ENCODE measurements at places on chromosomes 5 and 9.

- no peak for DNase-seq
Measured at GRCh38 chr5:179841621-179842020, 17.0 kb downstream of the MRNIP start.

GRCh38 chr5:150326707-150327106 lies 24.0 kb upstream of the ARSI start:
- DNase-seq: no peak

DNA sequence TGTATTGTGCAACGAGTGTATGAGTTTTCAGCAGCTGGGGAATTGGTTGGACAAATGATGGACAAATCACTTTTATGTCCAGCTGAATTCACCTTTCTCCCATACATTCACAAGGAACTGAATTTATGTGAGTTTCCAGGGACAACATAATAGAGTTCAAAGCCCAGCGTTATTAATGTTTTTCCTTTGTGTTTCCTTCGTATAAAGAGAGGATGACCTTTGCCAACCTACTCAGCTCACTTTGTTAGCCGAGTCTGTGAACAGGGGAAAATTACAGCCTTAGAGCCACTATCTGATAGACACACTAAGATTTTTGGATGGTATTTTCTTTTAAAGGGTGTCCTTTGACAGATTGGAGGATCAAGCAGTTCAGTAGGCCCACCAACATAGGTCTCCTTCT lies 352.5 kb downstream of the KIF4B start:
- DNase-seq: no peak

DNA sequence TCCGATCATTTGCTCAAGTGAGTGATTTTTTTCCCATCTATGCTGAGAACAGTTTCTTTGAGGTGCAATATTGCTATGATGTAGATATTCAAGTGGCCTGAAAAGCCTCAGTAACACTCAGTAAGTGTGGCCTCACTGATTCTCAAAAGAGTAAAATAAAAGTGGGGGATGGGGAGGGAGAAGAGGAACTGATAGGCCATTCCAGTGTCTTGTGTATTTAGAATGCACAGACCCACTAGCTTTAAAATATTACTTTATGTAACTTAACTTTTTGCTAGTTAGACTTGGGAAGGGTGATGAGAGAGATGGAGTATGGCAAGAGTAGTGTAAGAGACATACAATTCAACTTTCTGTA lies 79.5 kb upstream of the ZNF608 start:
- no peak for DNase-seq

GRCh38 chr5:175671013-175671412 lies 13.1 kb downstream of the HRH2 start:
- DNase-seq: no peak

- DNase-seq: no peak
Measured at GRCh38 chr9:33166231-33167083, 679 bp downstream of the B4GALT1 start.

GRCh38 chr5:135487839-135488514 lies 35.8 kb upstream of the TIFAB start:
- DNase-seq: no peak

DNA sequence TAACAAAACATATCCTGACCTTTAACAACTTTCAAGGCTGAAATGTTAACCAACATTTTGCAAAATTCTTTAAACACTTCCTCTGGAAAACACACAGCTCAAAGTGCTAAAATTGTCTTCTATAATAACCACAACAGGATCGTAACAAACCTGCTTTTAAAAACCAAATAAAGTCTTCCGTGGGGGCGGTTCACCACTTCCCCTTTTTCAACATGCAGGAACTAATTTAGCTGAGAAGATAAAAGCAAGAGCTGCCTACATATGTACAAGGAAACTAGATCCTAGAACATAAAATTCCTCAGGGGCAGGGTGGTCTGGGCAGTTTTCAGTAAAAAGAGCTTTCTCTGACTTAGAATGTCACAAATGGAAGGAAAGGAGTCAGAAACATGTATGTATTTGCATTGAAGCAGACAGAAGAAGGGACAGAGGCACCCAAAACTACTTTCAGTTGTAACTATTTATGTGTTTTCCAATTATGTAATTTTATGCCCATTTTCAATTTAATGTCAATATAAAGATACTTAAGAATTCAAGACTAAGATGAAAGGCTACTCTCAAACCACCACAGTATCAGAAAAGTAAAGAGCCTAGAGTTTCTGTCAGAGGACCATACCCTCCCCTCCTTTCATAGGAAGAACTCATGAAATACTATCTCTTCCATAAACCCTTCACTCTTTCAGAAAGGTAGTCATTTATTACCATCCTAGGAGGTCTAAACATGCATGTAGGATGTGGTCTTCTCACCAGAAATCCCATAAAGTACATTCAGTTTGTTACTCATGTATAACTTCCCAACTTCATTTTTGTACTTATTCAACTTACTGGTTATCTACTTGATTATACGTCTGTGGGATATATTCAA lies 185.9 kb upstream of the RASA1 start:
- no peak for DNase-seq

DNA sequence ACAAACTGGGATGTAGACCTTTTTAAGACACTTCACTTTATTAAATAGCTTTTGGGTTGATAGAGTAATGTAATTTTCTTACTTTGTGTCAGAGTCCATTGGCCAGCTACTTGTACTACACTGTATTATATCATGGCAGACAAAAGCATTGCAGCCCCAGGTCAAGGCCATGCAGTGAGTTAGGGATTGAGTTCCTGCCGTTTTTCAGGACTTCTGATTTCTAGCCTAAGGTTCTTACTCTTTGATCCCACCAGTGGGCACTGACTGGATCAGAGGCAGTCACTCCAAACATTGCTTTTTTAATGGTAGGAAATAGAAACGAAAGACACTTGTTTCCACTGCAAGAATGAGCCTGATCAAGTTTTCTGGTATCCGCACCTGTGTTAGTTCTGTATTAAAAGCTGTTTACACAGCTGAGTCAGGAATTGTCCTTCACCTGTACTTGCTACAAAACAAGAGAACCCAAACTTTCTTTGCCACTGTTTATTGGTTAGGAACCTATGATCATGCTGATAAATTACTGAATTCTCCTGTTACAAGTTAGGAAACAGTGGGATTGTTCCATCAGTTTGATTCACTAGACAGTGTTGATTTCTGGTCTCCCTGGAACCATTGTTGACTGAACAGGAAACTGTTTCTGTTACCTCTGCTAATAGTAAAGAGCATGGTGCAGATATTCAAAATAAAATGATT lies 22.1 kb downstream of the LRRC70 start:
- peak; percentile 54 for DNase-seq

DNA sequence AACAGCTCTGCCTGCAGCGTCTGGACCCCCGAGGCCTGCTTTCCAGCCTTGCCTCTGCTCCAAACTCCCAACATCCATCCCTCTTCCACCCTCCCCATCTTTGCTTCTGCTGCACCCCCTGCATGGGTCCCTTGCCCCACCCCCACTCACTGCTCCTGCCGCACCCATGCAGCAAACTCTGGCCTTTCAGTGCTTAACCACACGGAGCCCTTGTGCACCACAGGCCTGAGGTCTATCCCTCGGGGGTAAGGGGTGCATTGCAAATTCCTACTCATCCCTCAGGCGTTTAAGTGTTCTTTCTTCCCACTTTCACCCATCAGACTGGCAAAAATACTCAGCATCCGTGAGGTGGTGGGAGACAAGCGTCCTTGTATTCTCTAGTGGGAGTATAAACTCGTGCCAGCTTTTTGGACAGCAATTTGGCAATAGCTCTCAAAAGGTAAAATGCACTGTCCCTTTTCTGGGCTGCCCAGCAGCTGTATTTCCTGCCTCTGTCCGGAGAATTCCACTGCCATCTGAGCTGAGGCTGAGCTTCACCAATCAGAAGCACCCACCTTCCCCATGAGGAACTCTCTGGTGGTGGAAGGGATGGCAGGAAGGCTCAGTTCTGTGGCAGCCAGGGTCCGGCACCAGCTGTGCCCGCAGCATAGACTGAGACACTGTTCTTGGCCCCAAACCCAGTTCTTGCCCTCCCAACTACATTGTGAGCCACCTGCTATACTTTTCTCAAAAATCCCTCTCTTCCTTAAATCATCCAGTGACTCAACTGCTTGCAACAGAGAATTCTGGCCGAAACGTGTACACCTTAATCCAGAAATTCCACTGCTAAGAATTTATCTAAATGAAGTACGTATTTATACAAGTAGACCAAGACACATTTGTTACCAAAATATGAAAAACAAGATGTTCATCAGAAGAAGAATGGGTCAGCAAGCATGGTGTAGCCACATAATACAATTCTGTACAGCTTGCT lies 15.0 kb downstream of the PSMB7 start:
- no peak for DNase-seq

GRCh38 chr5:109388407-109388806 lies 21.4 kb downstream of the PJA2 start:
- DNase-seq: no peak

DNA sequence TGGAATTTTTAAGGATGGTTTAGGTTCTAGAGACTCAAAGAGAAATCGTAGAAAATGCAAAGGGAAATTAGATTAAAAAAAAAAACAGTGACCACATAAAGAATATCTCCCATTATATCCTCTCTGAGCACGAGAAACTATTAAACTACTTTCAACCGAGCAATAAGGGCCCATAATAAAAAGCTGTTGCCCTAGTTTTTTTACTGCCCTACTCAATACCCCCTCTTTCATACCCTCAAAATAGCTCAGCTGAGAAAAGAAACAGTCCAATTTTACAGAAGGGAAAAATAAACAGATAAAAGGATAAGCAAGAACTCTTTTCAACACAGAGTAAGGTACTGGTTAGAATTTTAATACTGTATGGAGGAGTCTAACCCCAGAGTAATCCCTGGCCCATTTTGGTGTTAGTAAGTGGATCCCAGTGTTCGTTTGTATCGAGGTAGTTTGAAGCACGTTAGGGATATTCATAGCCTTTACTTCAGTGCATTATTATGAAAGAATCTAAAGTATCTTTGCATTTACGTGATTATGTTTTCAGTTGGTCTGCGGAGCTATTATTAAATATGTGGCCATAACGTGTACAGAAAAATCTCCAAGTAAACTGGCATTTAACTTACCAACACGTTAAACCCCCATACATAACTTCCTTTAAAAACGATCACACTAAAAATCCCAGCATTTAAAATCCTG lies 980 bp upstream of the RHOBTB3 start:
- peak; percentile 8 for DNase-seq

- no peak for DNase-seq
Measured at GRCh38 chr5:77957516-77957915, 181.4 kb upstream of the TBCA start.

DNA sequence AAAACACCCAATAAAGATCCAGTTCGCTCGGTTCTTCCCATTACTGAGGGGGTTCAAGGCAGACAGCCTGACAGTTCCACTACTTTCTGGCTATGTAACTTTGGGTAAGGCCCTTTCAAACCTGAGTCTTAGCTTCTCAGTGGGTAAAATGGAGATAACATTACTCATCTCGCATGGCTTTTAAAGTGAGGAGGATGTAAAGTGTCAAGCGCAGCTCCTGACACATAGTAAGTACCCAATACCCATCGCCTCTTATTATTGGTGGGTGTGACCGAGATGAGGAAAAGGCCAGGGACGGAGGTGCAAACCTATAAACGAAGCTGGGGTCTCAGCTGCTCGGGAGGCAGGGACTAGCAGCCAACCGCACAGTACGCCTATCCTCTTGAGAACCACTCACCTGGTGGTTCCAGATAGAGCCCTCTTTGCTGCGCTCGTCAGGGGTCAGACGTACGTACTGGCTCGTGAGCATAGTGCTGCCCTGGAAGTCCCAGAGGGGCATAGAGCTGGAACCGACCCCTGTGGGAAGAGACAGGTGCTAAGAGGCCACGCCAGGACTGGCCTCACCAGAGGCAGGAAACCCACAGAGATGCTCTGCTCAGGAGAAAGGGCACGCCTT lies 584 bp downstream of the LMAN2 start:
- no peak for DNase-seq

GRCh38 chr5:151628112-151628823 lies 37.1 kb upstream of the FAT2 start:
- no peak for DNase-seq

DNA sequence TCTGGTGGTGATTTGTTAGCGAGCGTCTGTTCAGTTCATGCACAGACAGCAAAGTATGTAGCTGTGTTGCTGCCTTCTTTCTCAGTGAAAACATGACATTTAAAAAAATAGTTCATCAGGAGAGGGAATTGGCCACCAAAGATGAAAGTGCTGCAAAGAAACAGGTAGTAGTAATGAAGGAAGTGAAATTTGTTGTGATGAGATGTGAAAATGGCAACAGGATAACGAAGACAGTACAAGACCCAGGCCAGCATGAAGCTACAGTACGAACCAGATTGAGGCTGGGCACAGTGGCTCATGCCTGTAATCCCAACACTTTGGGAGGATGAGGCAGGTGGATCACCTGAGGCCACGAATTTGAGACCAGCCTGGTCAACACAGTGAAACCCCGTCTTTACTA lies 136.0 kb downstream of the SMARCA2 start:
- no peak for DNase-seq

GRCh38 chr5:60634051-60634450 lies 65.9 kb downstream of the DEPDC1B start:
- DNase-seq: no peak

- DNase-seq: no peak
Measured at GRCh38 chr5:176381423-176381822, 7.0 kb downstream of the NOP16 start.

DNA sequence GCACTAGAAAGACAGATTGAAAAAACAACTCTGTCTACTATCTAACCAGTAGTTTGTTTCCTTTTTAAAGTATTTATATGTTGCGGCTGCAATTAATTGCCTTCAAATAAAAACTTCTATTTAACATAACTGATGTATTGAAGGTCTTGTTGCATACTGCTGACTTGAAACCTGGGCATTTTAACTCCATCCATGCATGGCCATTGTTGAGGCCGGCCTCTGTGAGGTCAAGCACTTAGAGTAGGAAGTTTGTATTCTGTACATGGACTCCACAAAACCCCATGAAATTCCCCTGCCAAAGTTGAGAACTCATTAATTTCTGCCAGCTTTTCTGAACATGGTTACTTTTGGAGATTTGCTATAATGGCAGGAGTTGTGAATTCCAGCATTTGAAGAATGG lies 150.6 kb downstream of the GAS1 start:
- no peak for DNase-seq

GRCh38 chr9:116270546-116270945 lies 117.0 kb downstream of the PAPPA start:
- no peak for DNase-seq

GRCh38 chr5:9348401-9348996 lies 197.4 kb downstream of the SEMA5A start:
- DNase-seq: no peak

DNA sequence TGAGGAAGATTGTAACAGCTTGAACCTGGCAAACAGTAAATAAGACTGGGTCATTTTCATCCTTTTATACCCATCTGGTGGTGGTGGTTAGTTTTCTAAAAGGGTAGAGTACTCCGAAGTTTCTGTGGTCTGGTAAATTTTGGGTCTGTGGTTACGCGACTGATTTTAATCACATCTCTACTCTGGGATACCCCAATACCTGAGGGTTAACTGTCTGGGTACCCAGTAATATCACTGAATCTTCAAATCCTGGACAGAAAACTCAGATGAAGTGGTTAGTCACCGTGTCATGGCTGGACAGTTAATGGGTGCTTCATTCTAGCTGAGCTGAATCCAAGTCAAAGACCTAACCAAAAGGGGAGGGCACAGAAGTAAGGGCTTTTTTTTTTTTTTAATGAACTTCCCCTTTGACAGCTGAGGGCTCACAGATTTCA lies 474.2 kb downstream of the GADD45G start:
- no peak for DNase-seq

- DNase-seq: no peak
Measured at GRCh38 chr9:21831841-21832509, 29.5 kb downstream of the MTAP start.

- no peak for DNase-seq
Measured at GRCh38 chr9:84447305-84447704, 106.7 kb upstream of the SLC28A3 start.
